NCI-H1417 treated with DMSO at 0.1 percent for 48 hours (cell line): ENCODE measurements at places on chromosomes 11 and 22.

DNA sequence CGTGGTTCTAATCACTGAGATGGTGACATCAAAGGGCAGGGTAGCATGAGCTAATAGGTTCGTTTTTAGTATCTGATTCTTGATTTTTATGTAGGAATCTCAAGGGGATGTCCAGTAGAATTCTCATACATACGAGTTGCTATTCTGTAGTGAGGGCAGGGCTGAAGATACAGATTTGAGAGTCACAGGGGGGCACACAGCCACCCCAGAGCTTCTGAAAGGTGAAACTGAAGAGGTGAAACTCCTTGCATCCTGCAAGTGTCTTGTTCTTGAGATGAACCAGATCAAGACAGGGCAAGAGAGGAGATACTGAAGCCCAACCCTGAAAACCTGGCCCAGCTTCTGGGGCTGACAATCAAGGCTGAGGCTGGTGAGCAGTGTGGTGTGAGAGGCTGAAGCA, 35.6 kb upstream of the TMEM123 start:
- no peak for DNase-seq

DNA sequence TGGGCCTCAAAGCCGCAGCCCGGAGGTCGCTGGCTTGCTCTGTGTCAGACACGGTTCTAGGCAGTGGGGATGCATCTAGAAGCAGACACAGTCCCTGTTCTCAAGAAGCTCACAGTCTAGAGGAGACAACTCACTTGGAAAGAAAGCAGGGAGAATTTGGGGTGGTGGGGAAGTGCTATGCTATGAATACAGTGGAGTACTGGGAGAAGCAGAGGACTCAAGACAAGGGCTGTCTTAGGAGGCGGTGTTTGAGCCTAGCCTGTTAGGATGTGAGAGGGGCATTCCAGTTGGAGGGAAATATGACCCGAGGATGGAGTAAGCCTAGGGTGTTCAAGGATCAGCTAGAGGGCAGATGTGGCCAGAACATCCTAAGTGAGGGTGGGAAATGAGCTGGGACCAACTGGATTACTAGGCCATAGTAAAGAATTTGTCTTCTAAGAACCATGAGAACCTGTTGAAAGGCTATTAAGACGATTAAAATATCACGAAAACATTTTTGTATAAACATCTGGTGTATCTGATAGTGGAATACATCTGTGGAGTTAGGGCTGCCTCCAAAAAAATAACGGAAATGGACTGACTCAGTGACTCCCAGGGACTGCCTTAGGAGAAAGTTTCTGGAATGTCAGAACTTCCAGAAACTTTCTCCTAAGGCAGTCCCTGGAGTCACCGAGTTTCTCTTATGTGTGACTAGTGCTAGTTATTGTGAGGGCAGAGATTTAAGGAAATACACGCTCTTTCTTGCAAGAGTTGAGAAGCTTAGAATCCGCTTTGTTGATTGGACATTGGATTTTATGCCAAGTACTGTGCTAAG, 1.1 kb upstream of the PITPNB start:
- DNase-seq = no peak

GRCh38 chr11:124315052-124315451, 1.3 kb upstream of the OR8D1 start:
- DNase-seq = no peak

- no peak for DNase-seq
Measured at GRCh38 chr11:64458997-64459396, 100.0 kb downstream of the RPS6KA4 start.

GRCh38 chr11:75994616-75995015, 179.6 kb downstream of the UVRAG start:
- DNase-seq = no peak

DNA sequence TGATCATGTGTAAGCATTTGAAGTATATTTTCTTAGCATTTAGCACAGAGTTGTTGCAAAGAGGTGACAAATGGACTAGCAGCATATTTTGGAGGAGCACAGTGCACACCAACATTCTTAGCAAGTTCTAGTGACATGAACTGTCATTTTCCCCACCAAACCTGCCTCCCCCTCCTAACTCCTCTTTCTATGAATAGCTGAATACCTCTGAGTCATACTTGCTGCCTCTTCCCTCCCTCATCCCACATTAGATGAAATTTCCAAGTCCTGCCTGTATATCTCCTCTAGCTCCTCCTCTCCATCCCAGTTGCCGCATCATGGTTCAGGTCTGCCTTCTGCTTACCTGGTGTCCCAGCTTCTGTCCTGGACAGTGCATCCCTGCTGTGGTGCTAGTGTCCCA, 7.2 kb downstream of the OSBP2 start:
- DNase-seq = no peak

GRCh38 chr11:102192349-102193066, 82.3 kb downstream of the YAP1 start:
- DNase-seq = no peak

- DNase-seq = no peak
Measured at GRCh38 chr22:49962012-49962750, 1.6 kb downstream of the PIM3 start.
